ENCODE measurements at places on chromosomes 11 and 22. TPM values are rescaled to one million over a fixed set of nuclear protein-coding genes. Genes with fewer than 3 reads are reported as not detected.
A peak's percentile ranks its signal among the peaks of the same experiment; 100 is the strongest.

- no peak for DNase-seq
Measured at GRCh38 chr22:39723463-39723862, 152.9 kb downstream of the CACNA1I start.

TTC36 gene
- total RNA-seq = 0.27 TPM

- DNase-seq = no peak
Measured at GRCh38 chr11:66068154-66068821, 1.8 kb upstream of the PACS1 start.

DNA sequence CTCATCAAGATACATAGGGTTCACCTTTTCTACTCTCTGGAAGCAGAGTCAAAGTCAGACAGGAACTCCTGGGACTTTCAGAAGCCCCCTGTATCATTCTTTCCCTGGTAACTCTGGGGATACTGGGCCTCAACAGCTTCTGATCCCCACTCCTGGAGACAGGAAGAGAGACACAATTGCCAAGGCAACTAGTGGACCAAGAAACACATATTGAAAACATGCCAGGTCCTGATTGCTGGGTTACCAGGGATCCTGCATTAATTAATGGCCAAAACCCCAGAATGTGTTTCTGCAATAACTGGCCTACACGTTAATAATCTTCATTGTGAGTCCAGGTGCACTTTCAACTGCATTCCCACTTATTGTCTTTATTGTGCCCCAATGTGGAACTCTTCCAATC, 260.8 kb upstream of the POU2AF2 start:
- no peak for DNase-seq

DNA sequence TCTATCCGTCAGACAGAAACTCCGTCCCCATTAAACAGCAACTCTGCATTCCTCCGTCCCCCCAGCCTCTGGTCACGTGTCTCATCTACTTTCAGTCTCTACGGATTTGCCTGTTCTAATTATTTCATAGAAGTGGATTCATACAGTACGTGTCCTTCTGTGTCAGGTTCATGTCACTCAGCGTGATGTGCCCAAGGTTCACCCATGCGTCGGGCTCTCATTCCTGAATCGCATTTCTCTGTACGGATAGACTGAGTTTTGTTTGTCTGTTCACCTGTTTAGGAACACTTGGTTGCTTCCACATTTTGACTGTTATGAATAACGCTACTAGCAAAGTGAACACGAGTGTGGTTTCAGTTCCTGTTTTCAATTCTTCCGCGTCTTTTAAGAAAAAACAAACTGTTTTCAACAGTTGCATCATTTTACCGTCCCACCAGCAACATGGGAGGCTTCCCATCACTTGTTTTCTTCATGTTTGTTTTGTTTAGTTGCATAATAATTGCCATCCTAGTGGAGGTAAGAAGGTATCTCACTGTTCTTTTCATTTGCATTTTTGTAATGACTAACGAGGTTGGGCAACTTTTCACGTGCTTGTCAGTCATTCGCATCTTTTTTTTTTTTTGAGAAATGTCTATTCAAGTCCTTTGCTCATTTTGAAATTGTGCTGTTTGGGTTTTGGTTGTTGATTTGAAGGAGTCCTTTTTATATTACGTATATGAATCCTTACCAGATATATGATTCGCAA, 8.9 kb upstream of the NLRP6 start:
- DNase-seq = peak; percentile 99

DNA sequence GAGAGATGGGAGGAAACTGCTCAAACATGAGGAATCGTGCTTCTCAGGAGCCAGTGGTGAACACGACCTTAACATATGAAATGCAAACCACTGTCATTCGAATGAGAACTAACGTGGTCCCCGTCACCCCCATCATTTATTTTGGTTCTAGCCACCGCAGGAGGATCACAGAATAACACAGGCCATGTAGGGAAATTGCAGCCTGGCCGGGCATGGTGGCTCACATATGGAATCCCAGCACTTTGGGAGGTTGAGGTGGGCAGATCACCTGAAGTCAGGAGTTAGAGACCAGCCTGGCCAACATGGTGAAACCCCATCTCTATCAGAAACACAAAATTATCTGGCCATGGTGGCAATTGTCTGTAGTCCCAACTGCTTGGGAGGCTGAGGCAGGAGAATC, 27.1 kb downstream of the KRTAP5-5 start:
- no peak for DNase-seq

- no peak for DNase-seq
Measured at GRCh38 chr11:59263225-59263894, 50.6 kb upstream of the MPEG1 start.

DNA sequence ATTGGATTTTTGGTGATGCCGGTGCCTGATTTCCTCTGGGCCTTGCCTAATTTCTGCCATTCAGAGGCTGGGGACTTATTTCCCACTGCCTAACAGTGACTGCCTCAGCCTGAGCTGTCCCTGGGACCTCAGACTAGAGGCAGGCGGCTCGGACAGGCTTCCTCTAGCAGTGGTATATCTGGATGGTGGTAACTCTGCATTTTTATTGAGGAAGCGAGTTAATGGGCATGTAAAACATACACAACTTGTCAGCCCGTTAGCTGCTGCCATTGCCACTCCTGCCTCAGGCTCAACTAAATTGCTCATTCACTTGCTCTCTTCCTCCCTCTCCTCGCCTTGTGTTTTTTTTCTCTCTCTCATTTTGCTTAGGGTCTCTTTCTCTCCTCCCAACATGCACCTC, 561.6 kb downstream of the BUD13 start:
- no peak for DNase-seq

- no peak for DNase-seq
Measured at GRCh38 chr22:19429950-19430889, 1.3 kb downstream of the HIRA start.

DNA sequence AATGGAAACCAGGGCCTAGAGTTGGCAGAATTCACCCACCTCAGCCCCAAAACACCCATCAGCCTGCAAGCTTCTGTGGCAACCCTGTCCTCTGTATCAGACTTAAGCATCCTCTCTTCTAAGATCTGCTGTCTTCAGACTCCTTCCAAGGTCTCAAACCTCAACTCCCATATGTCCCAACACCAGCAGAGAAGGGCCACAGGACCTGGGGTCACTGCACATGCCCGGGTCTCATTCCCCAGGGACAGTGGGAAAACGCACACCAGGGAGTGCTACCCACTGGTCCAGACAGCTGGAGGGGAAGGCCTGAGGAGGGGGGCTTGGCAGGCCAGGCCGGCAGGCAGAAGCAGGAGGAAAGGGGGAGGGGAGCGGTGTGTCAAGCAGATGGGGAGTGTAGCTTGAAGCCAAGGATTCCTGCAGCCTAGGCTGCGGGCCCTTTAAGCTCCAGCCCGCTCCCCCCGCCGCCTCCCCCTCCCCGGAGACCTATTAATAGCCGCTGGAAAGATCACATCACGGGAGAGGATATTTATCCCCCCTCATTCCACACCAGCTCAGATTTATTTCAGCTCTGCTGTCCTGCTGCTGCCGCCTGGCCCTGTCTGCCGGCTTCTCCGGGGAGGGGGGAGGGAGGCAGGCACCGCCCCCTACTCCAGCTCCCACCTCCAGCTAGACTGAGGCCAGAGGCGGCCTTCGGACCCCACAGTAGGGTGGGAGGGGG, 16.7 kb downstream of the BCL9L start:
- DNase-seq = no peak

- DNase-seq = no peak
Measured at GRCh38 chr11:47860536-47860935, 12.4 kb upstream of the NUP160 start.

SYT9 gene
- total RNA-seq = not detected

DNA sequence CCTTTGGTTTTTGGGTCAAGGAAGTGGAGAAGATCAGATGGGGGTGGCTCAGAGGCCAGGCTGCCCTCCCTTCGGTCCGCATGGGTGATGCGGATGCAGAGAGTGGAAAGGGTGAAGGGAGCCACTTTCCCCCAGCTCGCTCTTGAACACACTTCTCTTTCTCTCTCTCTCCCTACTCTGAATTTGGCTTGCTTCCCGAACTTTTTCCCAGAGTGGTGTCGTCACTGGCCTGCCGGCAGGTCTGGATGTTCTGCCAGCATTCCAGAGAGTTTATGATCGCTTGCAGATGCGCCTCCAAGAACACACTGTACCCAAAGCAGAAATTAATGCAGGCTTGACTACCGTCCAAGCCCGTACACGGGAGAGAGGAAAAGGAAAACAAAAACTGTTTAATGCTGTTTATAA, 103.2 kb downstream of the ZBTB16 start:
- no peak for DNase-seq

ZNRF3 gene
- total RNA-seq = 1.5 TPM

DNA sequence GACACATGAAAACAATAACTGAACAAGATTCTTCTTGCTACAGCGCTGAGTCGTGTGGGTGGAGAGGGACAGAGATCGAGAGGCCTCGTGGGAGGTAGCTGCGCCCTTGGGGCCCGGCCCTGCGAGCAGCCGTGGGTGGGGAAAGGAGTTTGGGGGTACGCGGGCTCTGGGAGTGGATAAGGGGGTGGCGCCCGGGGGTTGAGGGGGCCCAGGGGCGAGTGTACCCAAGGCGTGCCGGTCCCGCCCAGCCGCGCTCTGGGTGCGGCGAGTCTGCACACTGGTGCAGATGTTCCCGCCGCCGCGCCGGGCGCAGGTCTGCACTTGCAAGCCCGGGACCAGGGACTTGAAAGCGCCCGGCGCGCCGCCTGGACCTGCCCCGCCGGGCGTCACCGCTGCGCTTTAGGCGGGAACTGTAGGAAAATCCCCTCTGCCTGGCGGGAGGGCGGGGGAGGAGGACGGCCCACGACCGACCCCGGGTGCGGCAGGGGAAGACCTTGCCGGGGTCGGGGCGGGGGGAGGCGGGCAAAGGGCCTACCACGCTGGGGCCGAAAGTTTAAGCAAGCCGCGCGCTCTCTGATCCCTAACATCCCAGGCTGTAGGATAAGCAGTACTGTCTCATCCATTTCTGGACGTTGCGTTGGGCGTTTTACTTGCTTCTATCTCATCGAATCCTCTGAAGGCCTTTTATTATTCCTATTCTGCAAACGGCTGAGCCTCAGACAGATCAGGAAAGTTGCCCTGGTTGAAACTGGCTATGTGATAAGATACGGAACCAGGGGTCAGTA, 1.4 kb upstream of the KREMEN1 start:
- no peak for DNase-seq

GRCh38 chr22:18978506-18978905, 42.4 kb upstream of the PRODH start:
- no peak for DNase-seq

- no peak for DNase-seq
Measured at GRCh38 chr11:72190631-72191071, 1.3 kb upstream of the FOLR1 start.

DNA sequence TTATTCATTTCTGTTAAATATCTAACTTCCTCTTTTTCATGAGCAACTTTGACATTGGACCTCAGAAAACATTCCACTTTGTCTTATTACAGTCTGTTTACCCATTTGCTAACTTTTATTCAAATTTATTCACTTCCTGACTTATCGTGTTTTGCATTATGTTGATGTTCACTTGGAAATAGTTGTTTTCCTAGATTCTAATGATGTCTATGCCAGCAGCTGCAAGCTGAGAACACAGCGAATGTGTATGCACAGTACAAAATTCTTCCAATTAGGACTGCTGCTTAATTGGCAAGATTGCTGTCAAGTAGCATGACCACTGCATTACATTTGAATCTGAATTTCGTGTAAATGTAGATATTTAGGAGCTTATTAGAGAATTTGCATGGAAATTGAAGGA, 61.5 kb upstream of the GRIA4 start:
- DNase-seq = no peak

GRCh38 chr22:35627267-35628041, 10.3 kb upstream of the MB start:
- DNase-seq = no peak

- DNase-seq = no peak
Measured at GRCh38 chr11:116330439-116331185, 442.2 kb downstream of the BUD13 start.

DNA sequence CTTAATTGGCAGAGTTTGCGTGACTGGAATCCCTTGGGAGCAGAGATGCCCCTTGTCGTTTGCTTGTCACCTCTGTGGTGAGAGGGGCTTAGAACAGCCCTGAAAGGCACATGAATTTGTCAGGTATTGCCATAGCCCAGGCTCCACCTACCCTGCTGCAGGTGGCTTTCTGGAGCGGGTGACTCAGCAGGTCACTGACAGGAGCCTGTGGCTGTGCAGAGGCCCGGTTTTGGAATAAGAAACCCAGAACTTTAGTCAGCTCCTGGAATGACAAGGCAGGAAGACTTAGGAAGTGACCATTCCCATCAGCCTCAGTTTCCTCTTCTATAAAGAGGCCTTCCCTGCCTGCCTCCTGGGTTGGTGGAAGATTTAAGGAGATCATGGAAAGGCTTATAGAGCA, 539.7 kb downstream of the INSC start:
- no peak for DNase-seq

THY1 gene
- total RNA-seq = 2.4 TPM

SLC22A25 gene
- total RNA-seq = not detected

DNA sequence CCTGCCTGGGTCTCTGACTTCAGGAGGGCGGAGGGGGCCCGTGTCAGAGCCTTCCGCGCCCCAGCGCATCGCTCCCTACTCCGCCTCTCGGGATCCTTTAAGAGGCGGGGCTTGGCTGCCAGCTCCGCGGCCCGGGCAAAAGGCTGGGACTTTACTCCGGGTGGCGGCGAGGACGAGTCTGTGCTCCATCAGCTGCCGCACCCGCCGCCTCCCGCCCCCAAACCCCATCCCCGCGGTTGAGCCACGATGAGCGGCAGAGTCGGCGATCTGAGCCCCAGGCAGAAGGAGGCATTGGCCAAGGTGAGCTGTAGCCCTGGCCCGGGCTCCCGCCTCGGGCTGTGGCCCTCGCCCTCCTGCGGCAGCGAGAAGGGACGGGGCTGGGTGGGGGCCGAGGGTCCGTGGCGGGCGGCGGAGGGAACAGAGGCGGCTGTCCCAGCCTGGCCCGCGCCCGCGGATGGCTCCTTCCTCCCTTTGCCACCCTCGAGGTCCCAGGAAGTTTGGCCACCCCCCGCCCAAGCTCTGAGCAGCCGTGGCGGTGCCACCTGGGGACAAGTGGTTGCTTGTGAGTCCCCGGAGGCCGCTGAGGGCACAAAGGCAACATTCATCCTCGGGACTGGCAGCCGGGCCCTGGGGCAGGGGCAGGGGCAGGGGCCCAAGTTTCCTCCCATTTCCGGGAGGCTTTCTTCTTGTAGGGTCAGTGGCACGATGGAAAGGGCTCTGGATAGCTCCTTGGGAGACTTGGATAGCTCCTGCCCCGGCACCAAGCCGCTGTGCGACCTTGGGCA, at the start of gene SEC14L2:
Gene SEC14L2 (plus strand): TSS at position 148 of the 785 bp plus-strand sequence. CDS start 99 bp downstream, at position 247.
- DNase-seq = no peak

DNA sequence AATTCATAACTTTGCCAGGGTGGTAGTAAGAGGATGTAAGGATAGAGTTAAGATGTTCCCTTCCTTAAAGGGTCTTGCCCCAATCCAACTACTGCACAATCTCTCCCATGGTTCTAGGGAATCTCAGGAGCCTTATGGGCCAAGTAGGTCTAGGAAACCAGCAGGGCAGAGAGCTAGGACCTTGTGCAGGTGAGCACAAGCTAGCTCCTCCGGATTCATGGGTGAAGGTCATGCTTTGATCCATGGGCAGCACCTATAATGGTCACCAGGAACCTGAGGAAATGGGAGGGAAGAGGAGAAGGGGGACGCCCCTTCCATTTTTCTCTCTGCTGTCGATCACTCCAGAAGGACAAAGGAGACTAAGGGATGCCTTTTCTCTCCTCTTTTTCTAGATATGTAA, 16.8 kb downstream of the KCNJ11 start:
- no peak for DNase-seq

IRAG1 gene
- total RNA-seq = 0.03 TPM

Measured in GM12878 (cell line).